ENCODE measurements at places on chromosomes 4 and X.

DNA sequence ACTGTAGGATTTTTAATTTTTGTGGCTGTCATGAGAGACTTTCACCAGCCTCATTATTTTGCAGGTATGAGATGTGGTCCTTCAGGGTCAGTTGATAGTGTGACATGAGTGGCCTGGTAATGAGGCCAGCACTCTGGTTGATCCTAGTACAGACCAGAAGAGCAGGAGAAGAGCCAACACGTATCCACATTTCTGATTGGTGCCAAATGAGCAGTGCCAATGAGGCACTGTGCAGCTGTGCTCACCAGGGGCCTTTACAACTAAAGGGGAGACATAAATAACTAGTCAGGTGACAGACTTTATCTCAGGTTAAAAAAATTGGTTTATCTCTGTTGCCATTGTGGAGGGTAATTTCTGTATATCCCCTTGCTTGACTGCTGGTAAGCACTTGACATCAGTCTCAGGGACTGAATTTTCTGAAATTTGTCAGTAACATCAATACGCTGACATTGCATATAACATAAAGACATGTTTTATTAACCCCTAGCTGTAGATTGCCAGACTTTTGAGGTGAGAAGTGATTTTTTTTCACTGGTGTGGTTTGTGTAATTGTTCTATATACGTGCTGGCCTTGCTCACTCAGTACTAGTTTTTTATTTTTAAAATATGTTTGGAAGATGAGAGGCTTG lies 101.2 kb downstream of the AFF1 start:
- no peak for DNase-seq

- DNase-seq, result no peak
Measured at GRCh38 chrX:78658845-78659744, at the start of gene RTL3. RTL3 (minus strand) TSS chrX:78659328; CDS start chrX:78658420, 908 bp downstream.

DNA sequence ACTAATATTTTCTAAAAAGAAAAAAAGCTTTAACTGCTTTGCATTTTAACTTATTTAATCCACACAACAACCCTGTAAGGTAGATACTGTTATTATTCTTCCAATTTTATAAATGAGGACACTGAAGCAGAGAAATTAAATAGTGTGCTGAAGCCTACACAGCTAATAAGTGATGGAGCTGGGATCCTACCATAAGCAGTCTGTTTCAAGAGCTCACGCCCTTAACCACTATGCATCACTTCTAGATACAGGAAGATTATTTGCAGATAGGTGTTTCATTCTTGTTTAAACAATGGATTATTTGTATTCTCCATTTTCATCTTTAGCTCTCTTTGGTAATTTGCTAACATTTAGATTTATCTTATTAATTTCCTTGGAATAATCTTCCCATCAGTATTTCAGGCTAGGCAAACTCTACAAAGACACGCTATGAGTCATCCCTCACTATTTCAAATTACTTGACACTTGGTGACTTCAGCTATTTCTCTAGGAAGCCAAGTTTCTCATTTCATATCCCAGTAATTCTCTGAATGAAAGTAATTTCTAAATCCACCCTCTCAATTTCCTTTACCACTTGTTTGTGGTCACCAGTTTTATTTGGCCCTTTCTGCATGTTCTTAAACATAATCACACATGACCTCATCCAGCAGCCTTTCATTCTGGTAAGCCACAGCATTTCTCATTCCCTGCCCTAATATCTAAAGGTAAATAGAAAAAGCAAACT lies 67.3 kb downstream of the ASB9 start:
- DNase-seq, result no peak

- no peak for DNase-seq
Measured at GRCh38 chr4:172842779-172843178, 325.8 kb upstream of the GALNT7 start.

DNA sequence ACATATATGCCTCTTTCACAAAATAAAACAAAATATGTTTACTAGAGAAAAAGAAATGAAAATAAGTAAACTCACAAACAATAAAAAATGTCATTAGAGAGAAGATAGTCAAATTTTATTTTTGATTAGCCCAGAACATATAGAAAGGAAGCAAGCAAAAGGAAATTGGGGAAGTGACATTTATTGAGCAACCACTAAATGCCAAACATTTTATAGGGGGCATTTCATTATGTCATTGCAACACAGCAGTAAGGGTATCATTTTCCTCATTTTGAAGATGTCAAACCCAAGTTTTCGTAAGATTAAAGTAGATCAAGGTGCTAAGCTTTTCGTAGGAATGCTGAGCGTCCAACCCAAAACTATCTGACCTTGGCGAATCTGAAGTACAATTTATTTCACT lies 1331.5 kb upstream of the PABPC4L start:
- no peak for DNase-seq

DNA sequence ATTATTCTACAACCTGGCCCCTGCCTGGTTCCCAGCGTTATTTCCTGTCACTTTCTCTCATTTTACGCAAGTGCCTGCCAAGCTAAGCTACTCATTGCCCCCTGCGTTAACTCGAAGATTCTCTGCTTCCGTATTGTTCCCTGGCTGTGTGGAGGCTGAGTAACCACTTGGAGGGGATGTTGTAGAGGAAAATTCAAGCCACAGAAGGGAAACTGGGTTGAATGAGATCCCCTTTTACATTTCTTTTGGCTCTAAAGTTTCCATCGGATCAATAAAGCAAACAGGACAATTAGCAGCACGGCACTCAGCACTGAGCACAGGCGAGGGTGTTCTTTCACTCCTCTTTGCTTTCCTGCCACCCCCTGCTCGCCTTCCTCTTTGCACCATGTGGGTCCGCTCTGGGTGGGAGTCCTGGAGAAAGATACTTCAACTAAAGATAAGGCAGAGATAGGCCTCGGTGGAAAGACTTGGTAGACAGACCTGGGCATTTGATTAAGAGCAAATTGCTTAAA lies 4.2 kb upstream of the TMSB4X start:
- no peak for DNase-seq

GRCh38 chr4:128574706-128575105 lies 234.8 kb upstream of the JADE1 start:
- DNase-seq, result peak; percentile 26

- DNase-seq, result no peak
Measured at GRCh38 chr4:84547211-84547610, 35.7 kb upstream of the CDS1 start.

DNA sequence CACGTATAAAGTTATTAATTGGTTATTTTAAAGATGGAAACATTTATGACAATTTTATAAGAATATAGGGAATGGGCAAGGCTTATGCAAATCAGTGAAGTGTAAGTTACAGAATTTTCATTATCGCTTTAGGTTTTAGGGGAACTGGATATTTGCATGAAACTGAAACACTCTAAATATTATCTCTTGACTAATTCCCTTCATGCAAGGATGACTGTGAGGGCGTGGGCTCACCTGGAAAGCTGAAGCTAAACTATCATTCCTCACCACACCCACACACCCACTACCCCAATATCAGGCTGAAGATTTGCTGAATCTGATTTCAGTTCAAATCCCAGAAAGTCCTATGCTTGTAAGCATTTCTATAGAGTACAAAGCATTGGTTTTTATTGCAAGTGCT lies 81.7 kb upstream of the ARHGAP24 start:
- DNase-seq, result no peak

DNA sequence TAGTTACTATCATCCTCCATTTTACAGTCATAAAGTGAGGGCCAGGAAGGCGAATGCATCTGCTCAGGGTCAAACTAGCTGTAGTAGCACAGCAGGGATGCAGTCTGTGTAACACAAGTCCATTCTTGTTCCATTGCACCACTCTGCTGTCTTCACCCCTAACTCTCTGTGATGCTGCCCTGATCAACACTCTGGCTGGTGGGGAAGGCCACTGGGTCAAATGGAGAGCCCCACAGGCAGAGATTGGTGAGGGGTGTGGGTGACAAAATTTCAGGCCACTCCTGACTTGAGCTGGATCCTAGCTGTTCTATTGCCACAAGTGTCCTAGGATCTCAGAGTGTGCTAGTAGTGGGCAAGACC lies 136.5 kb downstream of the PJA1 start:
- DNase-seq, result no peak

DNA sequence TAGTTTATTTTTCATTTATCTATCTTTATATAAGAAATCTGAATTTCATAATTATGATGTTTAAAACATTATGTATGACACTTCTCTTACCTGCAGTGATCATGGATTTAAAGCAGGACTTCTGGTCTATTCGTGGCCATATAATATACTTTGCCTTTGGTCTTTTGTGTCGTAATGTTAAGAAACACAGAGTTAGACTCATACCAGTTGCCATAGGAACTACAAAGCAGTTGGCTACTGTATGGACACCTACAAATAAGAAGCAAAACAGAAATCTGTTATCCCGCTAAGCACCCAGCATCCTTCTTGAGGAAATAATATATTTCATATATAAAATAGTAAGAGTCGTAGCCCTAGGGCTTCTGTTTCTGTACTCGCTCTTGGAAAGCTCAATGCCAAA lies 4.3 kb downstream of the SEPSECS start:
- no peak for DNase-seq

DNA sequence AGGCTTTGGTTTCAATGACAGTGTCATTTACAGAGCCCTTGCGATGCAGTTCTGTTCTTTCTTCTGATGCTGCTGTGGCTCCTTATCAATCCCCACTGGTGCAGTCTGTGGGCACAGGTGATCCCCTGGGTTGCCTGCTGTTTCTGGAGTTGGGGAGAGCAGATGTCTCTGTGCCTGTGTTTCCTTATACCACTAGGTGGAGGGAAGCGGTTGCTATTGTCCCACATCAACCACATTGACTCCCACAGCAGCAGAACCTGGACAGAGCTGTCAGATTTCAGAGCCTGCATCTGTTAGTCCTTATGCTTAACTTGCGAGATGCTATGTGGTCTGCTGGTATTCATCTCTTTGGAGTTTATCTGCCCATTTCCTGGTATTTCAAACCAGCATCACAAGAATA lies 57.7 kb downstream of the NEIL3 start:
- no peak for DNase-seq

DNA sequence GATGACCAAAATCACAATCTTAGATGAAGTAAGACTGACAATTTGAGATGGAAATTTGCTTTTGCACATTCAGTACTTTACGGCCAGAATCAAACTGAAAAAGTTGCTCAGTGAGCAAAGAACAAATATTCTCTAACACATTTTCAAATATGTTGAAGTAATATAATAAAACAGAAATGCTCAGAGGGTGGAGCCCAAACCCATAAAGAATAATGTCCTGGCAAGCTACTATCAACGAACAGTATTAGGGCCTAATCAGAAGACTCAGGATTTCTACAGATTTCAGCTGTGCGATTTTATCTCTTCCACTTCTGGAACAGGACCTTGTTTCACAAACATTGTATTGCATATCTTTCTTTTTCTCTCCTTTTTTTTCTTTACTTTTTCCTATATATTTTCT lies 505.0 kb downstream of the TECRL start:
- DNase-seq, result no peak

DNA sequence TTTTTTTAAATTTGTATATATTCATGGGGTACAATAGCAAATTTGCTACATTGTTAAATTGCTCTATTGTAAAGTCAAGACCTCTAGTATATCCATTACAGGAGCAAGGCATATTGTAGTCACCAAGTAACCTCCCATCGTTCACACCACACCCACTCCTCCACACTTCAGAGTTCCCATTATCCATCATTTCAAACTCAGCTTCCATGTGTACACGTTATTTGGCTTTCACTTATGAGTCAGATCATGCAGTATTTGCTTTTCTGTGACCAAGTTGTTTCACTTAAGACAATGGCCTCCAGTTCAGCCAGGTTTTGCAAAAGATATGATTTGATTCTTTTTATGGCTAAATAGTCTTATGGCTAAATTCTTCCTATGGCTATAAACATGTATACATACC lies 2614.2 kb downstream of the PCDH7 start:
- DNase-seq, result no peak

Data from stimulated activated CD8-positive, alpha-beta memory T cell treated with anti-CD3 and anti-CD28 coated beads, Interleukin-4, amount 100 ng/mL, for 1 hour (primary cell).